ENCODE measurements at places on chromosomes 6 and 20.

GRCh38 chr6:22205266-22205665 lies 91.6 kb downstream of the PRL start:
- H3K27ac ChIP-seq, result no peak overlapping the region
- no peaks in the 10 kb centered on the region for H3K4me1 ChIP-seq
- H3K36me3 ChIP-seq, result no peaks in the 10 kb centered on the region
- no peak for DNase-seq
- H3K4me3 ChIP-seq, result no peak overlapping the region

DNA sequence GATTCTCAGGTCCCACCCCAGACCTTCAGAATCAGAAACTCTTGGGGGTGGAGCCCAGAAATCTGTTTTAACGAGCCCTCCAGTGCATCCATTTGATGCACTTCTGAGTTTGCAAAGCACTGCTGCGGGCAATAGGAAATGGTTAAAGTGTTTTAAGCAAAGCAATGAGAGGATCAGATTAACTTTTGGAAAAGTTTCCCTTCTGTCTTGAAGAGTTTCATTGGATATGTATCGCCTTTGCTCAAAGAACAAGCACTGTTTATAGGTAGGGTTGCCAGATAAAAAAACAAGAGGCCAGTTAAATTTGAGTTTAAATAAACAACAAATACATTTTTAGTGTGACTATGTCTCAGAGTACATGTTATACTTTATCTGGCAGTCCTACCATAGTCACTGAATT lies 226.0 kb downstream of the BMP7 start:
- H3K36me3 ChIP-seq, result no peaks in the 10 kb centered on the region
- no peak overlapping the region for H3K4me3 ChIP-seq
- H3K27me3 ChIP-seq, result no peaks in the 10 kb centered on the region
- H3K4me1 ChIP-seq, result no peaks in the 10 kb centered on the region

DNA sequence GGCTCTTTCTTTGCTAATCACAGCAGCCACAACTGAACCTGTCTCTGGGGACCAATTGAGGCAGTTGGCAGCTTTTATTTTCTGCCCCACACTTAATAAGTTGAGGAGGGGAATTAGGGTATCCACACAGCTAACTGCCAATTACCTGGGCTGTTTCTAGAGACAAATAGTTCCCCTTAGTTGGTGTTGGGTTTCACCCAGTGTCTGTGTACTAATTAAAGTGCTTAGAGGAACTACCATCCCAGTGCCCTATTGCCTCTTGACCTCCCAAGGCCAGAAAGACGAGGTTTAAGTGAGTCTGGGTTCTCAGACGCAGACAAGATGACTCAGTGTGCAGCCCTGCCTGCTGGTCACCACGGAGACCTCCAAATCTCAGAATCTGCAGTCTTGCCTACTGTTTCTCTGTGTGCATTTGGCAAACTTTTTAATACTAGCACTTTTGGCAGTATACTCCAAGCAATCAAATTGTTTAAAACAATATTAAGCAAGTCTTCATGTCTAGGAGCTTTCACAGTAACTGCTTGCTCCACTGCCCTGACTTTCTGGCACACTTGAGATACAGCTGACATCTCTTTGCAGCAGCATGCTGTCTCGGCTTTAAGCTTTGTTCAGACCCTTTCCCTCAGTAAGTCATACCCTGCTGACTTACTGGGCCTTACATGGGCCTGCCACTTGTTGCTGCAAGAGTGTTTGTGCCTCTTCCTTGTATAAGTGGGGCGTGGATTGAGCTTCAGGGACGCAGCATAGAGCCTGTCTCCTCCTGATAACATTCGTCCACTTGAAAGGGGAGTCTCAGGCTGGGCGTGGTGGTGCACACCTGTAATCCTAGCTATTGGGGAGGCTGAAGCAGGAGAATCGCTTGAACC lies 31.9 kb downstream of the STK35 start:
- H3K4me3 ChIP-seq, result no peak overlapping the region
- H3K27ac ChIP-seq, result peak overlapping the region; percentile 79
- H3K36me3 ChIP-seq, result no peaks in the 10 kb centered on the region
- no peak for DNase-seq
- peaks cover 72% of the 10 kb centered on the region for H3K4me1 ChIP-seq

DNA sequence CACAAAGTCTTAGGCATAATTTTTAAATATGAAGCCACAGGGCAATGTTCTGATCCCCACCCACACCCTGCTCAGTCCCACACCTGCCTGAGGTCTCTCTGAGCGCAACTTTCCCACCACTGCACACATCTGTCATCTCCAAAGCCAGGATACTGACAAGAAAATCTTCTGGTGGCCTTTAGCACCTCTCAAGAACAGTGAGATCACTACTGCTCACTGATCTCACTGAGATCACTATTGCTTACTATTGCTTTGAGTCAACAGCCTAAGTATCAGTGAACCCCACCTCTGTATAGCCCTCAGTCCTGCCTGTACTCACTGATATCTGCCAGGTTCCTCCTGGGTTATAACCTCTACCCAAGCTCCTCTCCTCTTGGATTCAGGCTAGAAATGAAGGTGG lies 6.4 kb downstream of the TNFRSF21 start:
- H3K4me3 ChIP-seq, result no peak overlapping the region
- DNase-seq, result no peak
- peaks cover under 1% of the 10 kb centered on the region for H3K4me1 ChIP-seq

- no peaks in the 10 kb centered on the region for H3K27me3 ChIP-seq
- DNase-seq, result no peak
- peaks cover 12% of the 10 kb centered on the region for H3K4me1 ChIP-seq
- H3K36me3 ChIP-seq, result no peaks in the 10 kb centered on the region
- H3K4me3 ChIP-seq, result no peak overlapping the region
Measured at GRCh38 chr6:38367231-38367630, 272.5 kb downstream of the BTBD9 start.

Data from osteoblast (primary cell).